ENCODE measurements at places on chromosomes 5 and 9.

- no peak for DNase-seq
Observed at GRCh38 chr9:35771075-35771433, 17.0 kb upstream of the MSMP start.

DNA sequence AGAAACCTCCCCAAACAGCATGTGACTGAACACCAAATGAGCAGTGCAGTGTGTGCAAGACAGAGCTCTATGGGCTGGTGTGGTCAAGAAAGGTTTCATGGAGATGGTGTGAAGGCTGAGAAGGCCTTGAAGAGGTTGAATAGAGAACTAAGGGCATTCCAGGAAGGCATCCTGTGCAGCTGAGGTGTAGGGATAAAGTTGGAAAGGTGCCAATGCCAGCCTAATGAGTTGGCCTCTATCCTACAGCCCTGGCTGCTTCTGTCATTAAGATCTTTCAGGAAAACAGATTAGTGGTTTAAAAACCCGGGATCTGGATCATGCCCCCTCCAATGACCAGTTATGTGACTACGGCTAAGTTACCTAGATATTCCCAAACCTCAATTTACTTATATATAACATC, 4.0 kb downstream of the HDAC3 start:
- DNase-seq: no peak

- DNase-seq: no peak
Observed at GRCh38 chr9:116286297-116286696, 132.7 kb downstream of the PAPPA start.

DNA sequence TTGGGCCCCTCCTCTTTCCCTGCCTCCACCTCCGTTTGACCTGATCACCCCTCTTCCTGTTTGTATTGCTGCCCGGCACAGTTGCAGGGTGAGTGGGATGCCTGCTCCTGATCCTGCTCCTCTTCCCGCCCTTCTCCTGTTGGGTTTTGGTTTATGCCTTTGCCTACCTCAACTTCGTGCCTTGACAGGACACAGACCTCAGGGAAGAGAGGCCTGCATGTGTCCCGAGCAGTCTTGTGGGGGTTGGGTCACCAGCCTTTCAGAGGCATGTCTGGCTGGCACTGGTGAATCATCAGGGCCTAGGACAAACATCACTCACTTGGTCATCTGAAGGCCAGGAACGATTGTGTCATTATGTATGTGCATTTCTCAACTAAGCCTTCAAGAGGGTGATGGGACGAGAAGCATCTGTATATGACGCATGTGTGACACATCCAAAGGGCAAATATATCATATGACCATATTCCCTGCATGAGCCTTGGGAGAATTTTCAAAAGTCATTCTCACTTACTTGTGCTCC, 56.9 kb downstream of the NPR3 start:
- peak; percentile 81 for DNase-seq

DNA sequence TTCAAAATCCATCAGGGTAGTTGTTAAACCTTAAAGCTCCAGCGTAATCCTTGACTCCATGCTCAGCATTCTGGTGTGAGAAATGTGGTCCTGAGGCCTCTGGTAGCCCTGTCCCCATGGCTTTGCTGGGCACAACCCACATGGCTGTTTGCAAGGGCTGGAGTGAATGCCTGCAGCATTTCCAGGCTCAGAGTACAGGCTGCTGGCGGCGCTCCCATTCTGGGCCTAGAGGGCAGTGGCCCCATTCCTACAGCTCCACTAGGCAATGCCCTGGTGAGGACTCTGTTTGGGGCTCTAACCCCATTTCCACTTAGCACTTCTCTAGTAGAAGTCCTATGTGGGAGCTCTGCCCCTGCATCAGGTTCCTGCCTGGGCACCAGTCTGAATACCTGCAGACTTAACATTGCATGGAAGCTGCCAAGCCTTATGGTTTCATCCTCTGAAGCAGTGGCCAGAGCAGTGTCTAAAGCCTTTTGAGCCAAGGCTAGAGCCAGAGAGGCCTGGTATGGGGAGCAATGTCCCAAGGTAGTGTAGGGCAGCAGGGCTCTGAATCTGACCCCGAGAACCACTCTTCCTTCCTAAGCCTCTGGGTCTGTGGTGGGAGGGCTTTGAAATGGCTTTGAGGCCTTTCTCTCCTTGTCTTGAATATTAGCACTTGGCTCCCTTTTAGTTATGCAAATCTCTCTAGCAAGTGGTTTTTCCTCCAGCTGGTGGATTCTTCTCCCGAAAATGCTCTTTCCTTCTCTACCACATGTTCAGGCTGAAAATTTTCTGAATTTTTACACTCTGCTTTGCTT, 5.8 kb upstream of the ALDH1A1 start:
- no peak for DNase-seq

GRCh38 chr9:12778389-12778788, 3.6 kb downstream of the LURAP1L start:
- DNase-seq: no peak

DNA sequence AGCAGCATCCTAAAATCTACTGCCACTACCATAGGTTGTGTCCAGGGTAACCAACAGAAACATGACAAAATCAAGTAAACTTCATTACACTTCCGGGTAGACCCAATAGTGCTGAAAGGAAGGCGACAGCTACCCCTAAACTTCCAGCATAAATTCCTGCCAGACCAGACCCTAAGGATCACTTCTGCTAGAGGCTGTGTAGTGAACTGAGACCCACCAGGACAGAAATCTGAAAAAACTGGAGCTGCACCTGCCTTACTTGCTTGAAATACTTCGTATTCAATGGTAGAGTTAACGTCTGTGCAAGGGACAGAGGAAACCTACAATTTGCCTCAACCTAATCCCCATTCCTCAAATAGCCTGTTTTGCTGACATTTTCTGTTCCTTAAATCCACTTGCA, 1.0 kb upstream of the SECISBP2 start:
- DNase-seq: no peak

DNA sequence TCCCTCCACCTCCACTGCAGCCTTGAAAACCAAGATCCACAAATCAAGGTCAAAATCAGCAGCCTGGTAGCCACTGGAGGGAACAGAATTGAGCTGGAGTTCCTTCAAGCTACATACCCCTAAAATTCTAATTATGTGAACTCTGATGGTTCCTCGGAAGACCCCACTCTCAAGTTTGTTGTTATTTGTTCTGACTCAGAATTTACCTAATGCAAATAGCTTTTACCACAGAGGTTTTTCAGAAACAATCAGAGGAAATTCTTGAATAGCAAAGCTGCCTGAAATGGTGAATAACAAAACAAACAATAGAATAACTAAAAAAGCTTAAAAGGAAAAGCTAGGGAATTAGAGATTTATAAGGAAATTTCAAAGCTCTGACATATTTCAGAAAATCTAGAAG, 220.0 kb downstream of the CDH18 start:
- no peak for DNase-seq

- no peak for DNase-seq
Observed at GRCh38 chr5:50699737-50700136, 33.3 kb downstream of the PARP8 start.

- no peak for DNase-seq
Observed at GRCh38 chr9:18888290-18888689, 144.7 kb downstream of the SAXO1 start.

GRCh38 chr9:7944572-7944971, 145.0 kb upstream of the DMAC1 start:
- DNase-seq: no peak

- no peak for DNase-seq
Observed at GRCh38 chr9:36007316-36007708, 29.4 kb upstream of the RECK start.

DNA sequence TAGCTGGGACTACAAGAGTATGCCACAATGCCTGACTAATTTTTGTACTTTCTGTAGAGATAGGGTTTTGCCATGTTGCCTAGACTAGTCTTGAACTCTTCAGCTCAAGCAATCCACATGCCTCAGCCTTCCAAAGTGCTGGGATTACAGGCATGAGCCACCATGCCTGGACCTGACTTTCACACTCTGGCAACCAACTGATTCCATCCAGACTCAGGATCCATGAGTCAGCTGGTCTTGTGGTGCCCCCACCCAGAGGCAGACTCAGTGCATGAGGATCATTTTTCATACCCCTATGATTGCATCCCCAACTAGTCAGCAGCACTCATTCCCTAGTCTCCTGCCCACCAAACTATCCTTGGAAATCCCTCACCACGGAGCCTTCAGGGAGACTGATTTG, 375.9 kb downstream of the ANXA1 start:
- no peak for DNase-seq
